Naive thymus-derived CD8-positive, alpha-beta T cell (primary cell): ENCODE measurements at places on chromosomes 7 and 10. TPM values are rescaled to one million over a fixed set of nuclear protein-coding genes. Genes with fewer than 3 reads are reported as not detected.

Gene ARHGEF35
- total RNA-seq, result 4.2 TPM

DNA sequence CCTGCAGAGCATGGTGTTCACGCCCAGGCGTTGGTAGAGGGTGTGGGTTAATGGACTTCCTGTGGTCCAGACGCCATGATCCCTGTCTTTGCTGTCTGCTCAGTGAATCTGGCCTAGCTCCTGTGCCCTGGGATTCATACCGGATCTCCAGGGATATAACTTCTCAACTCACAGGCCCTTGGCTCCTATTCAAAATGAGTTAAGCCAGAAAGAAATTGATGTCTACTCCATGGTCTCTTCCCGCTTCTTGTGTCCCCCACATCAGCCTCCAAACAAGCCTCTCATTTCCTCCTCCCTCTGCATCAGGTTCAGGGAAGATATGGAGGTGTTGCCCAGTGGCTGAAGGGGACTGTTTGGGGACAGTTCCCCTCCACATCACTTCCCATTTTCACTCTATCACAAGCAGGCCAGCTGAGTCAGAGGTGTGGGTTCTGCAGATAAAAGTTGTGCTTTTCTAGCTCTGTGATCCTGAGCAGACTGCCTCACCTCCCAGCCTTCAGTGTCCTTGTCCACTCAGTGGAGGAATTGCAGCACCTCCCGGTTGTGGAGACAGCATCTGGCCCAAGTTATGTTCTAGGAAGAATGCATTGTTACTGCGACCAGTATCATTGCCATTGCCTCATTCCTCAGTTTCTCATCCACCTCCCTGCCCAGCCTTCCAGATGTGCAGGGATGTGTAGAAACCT is 22.5 kb downstream of the AKR1E2 start:
- H3K27me3 ChIP-seq, result no peaks in the 10 kb centered on the region
- peaks cover 6% of the 10 kb centered on the region for H3K4me1 ChIP-seq
- no peak for DNase-seq
- H3K36me3 ChIP-seq, result peaks cover 6% of the 10 kb centered on the region
- no peak overlapping the region for H3K27ac ChIP-seq

GRCh38 chr10:94065362-94065761 is 71.6 kb downstream of the PLCE1 start:
- H3K27ac ChIP-seq, result no peak overlapping the region
- H3K4me3 ChIP-seq, result no peak overlapping the region
- H3K27me3 ChIP-seq, result peaks cover 22% of the 10 kb centered on the region
- H3K4me1 ChIP-seq, result no peaks in the 10 kb centered on the region

- no peak overlapping the region for H3K4me3 ChIP-seq
- no peaks in the 10 kb centered on the region for H3K36me3 ChIP-seq
- peaks cover 65% of the 10 kb centered on the region for H3K27me3 ChIP-seq
- peaks cover 6% of the 10 kb centered on the region for H3K4me1 ChIP-seq
- no peak overlapping the region for H3K27ac ChIP-seq
These were observed 202.1 kb downstream of the REEP3 start for GRCh38 chr10:63723320-63723719.

GRCh38 chr10:77304192-77304591 is 333.4 kb downstream of the KCNMA1 start:
- H3K4me3 ChIP-seq, result no peak overlapping the region
- H3K27ac ChIP-seq, result no peak overlapping the region
- peaks cover 1% of the 10 kb centered on the region for H3K27me3 ChIP-seq
- no peak for DNase-seq
- H3K4me1 ChIP-seq, result peaks cover 5% of the 10 kb centered on the region
- no peaks in the 10 kb centered on the region for H3K36me3 ChIP-seq

DNA sequence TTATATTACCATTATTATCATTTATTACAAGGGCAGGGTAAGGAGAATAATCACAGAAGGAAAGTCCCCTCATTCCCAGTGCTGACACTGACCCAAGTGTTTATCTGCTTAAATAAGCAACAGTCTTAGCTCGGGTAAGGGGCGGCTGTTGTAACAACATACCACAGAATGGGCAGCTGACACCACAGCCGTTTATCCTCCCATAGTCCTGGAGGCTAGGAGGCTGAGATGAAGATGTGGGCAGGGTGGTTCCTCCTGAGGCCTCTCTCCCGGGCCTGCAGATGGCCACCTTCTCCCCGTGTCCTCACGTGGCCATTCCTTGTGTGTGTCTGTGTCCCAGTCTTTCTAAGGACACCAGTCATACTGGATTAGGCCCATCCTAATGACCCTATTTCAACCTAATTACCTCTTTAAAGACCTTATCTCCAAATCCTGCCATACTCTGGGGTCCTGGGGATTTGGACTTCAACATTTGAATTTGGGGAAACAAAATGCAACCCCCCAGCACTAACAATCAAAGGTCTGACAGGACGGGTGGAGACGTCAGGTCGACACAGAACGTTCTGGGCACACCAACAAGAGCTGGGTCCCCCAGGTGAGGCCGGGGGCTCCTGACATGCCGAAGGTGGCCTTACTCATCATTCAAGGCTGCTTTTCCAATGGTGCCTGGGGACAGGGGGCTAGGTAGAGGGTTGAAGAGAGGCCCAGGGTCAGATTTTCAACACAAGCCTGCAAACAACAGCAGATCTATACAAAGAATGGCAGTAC is 93.5 kb downstream of the TNS3 start:
- H3K4me1 ChIP-seq, result no peaks in the 10 kb centered on the region
- no peak for DNase-seq
- H3K4me3 ChIP-seq, result no peak overlapping the region
- H3K27ac ChIP-seq, result no peak overlapping the region

- H3K27me3 ChIP-seq, result peaks cover 3% of the 10 kb centered on the region
- H3K4me1 ChIP-seq, result no peaks in the 10 kb centered on the region
- no peak overlapping the region for H3K27ac ChIP-seq
- H3K4me3 ChIP-seq, result no peak overlapping the region
- H3K36me3 ChIP-seq, result peaks cover 13% of the 10 kb centered on the region
These were observed 129.6 kb downstream of the NPSR1 start for GRCh38 chr7:34787586-34787985.

DNA sequence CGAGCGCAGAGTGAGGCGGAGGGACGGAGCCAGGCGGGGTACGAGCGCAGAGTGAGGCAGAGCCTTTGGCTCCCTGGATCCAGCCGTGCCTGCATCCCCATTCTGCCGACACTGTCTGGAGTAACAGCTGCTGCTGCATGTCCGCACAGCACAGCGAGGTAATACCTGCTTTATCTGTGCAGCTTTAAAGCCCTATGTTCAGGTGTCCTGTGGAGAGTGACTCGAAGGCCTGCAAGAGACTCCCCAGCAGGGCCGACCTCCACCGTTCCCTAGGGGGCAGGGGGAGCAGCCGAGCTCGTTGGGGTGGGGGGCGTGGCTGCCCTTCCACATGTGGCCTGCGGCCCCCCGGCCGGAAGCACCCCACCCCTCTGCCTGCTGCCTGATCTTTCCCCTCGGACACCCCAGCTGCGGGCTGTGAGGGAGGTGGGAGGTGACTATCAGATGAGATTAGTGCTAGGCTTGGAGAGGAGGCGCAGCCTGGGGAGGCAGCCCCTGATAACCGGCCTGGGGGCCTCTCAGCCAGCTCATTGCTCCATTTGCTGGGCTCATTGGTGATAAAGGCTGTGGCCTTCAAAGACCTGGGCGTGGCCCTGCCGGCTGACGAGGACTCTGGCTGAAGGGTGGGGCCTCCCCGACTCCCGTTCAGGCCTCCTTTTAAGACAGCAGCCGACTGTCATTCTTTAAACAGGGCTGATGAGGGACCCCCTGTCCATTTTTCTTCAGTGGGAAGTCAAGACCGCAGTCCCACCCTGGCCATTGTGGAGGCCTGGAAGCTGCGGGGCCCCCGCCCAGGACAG is 8.0 kb downstream of the VENTX start:
- no peak overlapping the region for H3K4me3 ChIP-seq
- no peak overlapping the region for H3K27ac ChIP-seq
- peaks cover 33% of the 10 kb centered on the region for H3K27me3 ChIP-seq
- H3K4me1 ChIP-seq, result peaks cover 15% of the 10 kb centered on the region
